Endothelial cell of umbilical vein (primary cell): ENCODE measurements at places on chromosomes 3 and 15. TPM values are rescaled to one million over a fixed set of nuclear protein-coding genes. Genes with fewer than 3 reads are reported as not detected.

DNA sequence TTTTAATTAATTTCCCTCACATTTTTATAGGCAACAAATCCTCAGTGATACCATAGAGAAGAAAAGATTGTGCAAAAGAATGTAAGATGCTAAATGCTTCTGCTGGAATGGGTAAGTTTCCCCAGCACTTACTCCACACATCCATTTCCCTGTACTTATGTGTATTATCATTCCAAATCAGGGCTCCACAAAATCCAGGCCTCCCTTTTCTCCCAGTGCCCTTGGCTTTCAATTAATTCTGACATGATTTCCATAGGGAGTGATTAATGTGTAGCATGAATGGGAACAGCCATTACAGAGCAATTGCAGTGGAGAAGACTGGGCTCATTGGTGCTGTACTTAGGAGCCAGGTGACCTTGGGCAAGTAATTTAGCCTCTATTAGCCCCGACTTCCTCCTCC lies 41.3 kb upstream of the UBE2E1 start:
- H3K4me3 ChIP-seq = no peak overlapping the region
- H3K27ac ChIP-seq = no peak overlapping the region
- no peaks in the 10 kb centered on the region for H3K27me3 ChIP-seq
- H3K36me3 ChIP-seq = no peaks in the 10 kb centered on the region
- H3K4me1 ChIP-seq = no peaks in the 10 kb centered on the region

- no peak overlapping the region for H3K4me3 ChIP-seq
- H3K36me3 ChIP-seq = no peaks in the 10 kb centered on the region
- DNase-seq = no peak
- no peak overlapping the region for H3K27ac ChIP-seq
- H3K27me3 ChIP-seq = no peaks in the 10 kb centered on the region
Observed at GRCh38 chr3:36876181-36876936, 68.5 kb downstream of the TRANK1 start.

DNA sequence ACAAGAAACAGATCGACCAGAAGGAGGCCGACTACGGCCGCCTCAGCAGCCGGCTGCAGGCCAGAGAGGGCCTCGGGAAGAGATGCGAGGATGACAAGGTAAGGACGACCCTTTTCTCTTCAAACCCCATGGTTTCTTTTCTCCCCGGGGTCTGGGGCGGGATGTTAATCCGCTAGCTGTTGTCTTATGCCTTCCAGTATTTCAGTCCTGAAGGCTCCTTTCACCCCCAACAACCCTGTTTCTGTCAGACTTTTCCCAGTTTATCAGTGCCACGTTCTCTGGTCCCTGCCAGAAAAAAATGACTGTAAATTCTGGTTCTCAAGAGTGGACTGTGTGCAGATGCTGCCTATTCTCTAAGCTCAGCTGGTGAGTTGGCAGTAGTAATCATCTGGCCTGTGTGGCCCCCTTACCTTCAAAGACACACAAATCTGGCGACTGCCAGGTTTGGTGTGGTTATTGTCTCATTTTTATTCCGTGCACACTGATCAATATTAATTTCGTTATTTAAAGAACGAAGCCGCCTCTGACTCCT lies 806 bp downstream of the GOLM2 start:
- no peaks in the 10 kb centered on the region for H3K27me3 ChIP-seq
- H3K36me3 ChIP-seq = no peaks in the 10 kb centered on the region
- peak; percentile 37 for DNase-seq
- H3K4me3 ChIP-seq = peak overlapping the region; percentile 81
- H3K4me1 ChIP-seq = peaks cover 19% of the 10 kb centered on the region

GRCh38 chr3:141644931-141645330 lies 93.2 kb upstream of the RNF7 start:
- no peaks in the 10 kb centered on the region for H3K36me3 ChIP-seq
- no peak overlapping the region for H3K27ac ChIP-seq
- H3K4me3 ChIP-seq = no peak overlapping the region
- no peaks in the 10 kb centered on the region for H3K4me1 ChIP-seq
- H3K27me3 ChIP-seq = no peaks in the 10 kb centered on the region

The SLC24A5 gene
- total RNA-seq = not detected in 2 replicates

The FEZF2 gene
- not detected in 2 replicates for total RNA-seq

The ZNF385D gene
- total RNA-seq = not detected in 2 replicates
